ENCODE measurements at places on chromosomes 4 and X. TPM values are rescaled to one million over a fixed set of nuclear protein-coding genes. Genes with fewer than 3 reads are reported as not detected.

DNA sequence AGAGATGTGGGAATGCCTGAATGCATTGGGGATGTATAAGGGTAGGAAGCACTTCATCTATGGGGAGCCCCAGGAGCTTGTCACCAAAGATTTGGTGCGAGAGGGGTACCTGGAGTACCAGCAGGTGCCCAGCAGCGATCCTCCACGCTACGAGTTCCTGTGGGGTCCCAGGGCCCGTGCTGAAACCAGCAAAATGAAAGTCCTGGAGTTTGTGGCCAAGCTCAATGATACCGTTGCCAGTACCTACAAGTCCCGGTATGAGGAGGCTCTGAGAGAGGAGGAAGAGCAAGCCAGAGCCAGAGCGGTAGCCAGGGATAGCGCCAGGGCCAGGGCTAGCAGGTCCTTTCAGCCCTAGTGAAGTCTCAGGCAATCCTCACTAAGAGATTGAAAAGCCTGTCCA lies 3.8 kb downstream of the MAGEB17 start:
- no peak for DNase-seq

The CT45A5 gene
- not detected for total RNA-seq

The CT45A10 gene
- not detected for total RNA-seq

The LAGE3 gene
- 48.5 TPM for total RNA-seq

GRCh38 chr4:48943387-48943786 lies 36.8 kb upstream of the OCIAD2 start:
- no peak for DNase-seq

DNA sequence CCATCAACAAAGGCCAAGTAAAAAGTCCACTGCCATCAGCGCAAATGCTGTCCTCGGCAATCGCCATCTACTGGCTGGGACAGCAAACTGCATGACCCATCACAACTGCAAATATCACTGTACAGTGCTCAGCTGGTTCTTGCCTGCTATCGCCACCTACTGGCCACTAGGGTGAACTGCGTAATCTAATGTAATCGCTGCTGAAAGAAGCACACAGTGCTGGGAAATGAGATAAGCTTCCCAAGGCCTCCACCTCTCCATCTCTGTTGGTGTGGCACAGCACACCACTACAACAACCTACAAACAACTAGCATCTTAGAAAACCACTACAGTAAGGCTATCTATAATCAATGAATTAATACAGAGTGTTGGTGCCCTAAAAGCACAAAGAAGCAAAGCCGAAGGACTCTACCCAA lies 298.3 kb downstream of the TEX13A start:
- peak; percentile 67 for DNase-seq
